ENCODE measurements at places on chromosomes 11 and 22.

DNA sequence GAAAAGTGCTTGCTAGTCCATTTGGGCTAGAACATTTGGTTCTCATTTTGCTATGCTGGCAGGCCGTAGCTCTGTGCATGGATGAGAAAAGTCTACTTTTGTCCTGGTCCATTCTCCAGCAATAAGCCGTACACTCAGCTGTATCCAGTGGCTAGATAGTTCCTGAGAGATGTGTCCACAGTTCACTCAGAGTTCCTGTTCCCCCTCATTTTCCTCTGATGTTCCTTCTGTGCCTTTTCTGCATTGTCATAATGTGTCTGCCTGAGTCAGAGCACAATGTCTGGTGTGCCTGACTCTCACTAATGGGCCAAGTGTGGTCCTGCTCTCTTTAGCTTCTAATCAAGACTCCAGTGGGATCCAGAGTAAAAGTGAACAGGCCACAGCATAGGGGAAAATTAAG lies 215.7 kb upstream of the CTSC start:
- no peak for DNase-seq

- no peak for DNase-seq
These were observed 4.5 kb upstream of the KCNE3 start for GRCh38 chr11:74471668-74472429.

DNA sequence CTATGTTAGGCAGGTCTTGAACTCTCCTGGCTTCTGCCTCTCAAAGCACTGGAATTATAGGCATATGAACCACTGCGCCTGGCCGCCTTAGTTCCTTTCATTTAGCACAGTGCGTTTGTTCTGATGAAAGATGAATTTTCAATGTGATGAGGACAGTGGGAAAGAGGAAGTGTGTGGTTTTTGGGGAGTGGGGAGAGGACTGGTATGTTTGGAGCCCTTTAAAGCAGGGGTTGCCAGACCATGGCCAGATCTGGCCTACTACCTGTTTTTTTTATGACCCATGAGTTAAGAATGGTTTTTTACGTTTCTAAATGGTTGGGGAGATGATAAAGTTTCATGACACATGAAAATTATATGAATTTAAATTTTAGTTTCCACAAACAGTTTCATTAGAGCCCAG lies 12.5 kb downstream of the ATXN10 start:
- DNase-seq, result no peak

DNA sequence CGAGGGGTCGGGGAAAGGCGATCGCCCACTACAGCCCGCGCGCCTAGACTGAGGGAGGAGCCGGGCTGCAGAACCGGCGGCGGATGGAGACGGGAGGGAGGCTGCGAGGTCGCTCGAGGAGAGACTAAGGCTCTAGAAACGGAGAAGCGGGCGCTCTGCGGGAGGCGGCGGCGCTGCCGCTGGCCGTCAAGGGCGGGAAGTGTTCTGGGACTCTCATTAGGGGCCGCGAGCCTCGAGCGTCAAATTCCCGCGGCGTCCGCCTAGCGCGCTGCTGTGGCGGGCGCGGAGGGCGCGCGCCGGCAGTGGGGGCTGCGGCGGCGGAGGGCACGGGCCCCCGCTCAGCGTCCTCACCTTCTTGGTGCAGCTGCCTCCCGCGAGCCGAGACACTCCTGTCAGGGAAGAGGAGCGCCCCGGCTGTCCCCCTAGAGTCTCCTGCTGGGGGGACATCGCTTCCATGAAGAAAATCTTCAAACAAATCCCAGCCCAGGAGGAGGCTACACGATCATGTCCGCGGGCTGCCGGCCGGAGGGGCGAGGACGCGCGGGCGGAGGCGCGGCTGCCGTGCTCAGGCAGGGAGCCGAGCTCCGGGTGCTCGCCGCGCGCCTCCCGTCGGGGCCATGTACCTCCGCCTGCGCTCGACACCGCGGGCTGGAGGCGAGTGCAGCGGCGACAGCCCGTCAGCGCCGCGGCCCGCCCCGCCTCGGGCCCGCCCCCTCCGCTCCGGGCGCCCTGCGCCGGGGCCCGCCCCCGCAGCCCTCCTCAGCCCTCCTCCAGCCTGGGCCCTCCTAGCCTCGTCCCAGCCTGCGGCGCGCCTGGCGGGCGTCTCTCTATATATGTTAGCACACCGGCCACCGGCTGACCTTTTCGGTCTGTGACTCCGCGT lies at the start of gene ARHGAP20:
TSS of gene ARHGAP20 (minus strand) at position 662 of the 883 bp plus-strand sequence. CDS start at position 456, 206 bp downstream.
- peak; percentile 17 for DNase-seq

DNA sequence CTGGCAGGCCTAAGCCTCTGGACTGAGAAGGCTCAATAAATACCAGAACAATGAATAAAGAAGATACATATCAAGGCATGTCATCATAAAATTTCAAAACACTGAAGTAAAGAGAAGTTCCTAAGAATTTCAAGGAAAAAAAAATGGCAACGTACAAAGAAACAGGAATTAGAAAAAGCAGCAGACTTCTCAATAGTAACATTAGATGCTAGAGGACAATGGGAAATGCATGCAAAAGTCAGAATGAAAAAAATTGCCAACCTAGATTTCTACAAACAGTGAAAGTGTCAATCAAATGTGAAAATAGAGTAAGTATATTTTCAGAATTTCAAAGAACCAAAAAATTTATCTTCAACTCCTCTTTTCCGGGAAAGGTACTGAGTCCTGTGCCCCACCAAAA lies 125.0 kb downstream of the KCNC1 start:
- DNase-seq, result no peak

DNA sequence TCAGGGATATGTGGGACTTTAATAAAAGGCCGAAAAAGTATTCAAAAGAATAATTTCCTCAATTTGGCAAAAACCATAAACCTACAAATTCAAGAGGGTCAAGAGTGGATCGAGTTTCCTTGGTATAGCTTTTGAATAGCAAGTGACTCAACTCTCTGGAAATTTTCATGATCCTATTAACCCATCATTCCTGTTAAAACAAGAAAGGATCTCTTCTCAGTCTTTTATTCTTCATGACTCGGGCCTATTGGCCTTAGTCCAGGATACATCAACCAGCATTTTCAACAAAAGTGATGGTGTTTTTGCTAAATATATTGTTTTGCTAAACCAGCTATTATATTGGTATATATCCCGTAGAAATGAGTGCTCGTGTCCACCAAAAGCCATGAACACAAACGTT lies 110.3 kb downstream of the ATXN10 start:
- DNase-seq, result no peak

DNA sequence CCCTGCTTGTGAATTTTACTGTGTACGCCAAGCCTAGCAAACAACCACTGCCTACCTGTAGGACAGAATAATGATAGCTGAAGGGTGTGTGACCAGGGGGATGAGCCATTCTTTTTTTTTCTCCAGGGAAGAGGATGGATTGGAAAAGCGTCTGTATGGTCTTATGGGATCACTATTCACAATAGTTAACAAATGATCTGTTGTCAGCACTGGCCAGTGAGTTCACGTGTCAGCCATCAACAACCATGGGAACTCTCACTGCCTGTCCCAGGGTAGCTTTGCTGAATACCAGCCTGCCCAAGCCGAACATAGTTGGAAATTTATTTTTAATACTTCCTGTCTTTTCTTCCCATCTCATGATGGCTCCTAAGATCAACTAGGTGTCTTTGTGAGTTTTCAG lies 170.2 kb downstream of the ST3GAL4 start:
- DNase-seq, result no peak

- DNase-seq, result no peak
These were observed 168.1 kb downstream of the BARX2 start for GRCh38 chr11:129543515-129544290.

DNA sequence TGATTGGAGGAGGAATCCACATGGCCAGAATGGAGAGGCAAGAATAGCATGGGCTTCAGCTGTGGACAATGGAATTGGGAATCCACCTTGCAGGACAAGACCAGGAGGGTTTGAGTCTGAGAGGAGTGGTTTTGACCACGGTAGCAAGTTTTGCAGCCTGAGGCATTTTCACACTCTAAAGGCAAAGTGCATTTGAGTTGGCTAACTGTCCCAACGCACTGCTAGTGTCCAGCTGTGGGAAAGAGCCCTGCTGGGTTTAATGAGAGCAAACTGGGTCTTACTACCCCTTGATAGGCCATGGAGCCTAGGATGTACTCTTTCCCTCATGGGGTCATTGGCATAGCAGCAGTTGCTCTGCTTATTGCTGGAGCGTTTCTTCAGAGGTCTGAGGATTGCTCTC lies at the start of gene OR5B2:
TSS of gene OR5B2 (minus strand) at position 101 of the 400 bp plus-strand sequence. CDS start 4,860 bp downstream, outside the sequence.
- no peak for DNase-seq

DNA sequence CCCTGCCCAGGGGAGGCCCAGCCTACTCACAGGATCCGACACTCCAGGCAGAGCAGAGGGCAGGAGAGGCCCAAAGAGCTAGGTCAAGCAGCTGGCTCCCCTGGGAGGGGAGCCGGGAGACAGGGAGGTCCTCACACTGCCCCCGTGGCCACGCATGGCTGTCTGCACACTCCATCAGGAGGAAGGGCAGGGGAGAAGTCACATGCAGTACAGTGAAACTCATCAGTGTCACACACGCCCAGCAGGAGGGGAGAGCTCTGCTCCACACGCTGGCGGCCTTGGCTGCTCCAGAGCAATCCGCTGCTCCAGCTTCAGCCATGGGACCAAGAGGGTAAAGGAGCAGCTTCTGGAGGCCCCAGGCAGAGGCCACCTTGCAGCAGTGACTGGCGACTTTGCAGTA lies 14.3 kb downstream of the TCIRG1 start:
- no peak for DNase-seq

DNA sequence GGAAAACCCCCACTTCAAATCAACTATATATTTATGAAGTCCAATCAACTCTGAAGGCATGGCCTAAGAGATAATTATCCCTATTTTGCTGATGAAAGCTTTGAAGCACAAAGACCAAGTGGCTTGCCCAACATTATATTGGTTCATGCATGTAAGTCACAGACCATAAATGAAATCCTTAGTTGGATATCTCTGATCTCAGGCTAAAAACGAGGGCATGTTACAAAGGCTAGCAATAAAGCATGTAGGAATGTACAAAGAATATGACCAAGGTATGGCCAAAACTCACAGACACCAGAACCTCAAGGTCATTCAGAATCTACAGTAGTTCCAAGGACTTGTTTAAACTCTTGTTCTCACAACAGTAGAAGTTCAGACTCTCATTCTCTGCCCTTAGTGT lies 100.2 kb upstream of the SESN3 start:
- DNase-seq, result no peak

DNA sequence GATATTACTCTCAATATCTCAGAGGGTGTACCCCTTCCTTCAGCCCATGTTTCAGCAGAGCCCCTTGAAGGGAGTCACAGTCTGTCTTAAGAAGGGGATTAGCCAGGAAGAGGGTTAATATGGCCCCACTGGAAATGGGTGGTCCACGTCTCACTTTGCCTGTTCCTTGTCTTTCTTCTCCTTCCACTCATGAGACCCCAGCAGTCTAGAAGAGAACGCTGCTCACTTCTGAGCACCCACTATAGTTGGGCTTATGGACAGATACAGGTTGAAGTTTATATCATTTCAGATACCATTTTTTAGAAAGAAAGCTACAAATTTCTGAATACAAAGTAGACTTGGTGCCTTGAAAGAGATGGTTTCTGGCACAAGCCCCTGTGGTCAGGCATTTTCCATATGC lies 139.3 kb upstream of the API5 start:
- no peak for DNase-seq

GRCh38 chr11:94077552-94078293 lies 50.9 kb upstream of the PANX1 start:
- no peak for DNase-seq

DNA sequence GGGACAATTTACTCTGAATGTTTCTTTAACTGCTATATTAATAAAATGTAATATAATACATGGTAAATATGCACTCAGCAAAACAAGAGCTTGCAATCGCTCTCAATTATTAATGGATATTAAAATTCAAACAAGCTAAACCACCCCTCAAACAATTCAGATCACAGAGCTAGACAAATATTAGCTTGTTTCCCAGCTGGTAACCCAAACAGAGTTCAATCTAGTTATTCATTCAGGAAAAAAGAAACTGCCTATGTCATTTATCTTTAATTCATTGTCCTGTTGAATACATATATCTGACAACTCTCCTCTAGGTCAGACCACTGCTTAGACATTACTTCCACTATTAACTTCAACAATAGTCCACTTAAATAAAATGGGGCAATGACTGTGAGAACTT lies 78.7 kb downstream of the SERGEF start:
- DNase-seq, result no peak

DNA sequence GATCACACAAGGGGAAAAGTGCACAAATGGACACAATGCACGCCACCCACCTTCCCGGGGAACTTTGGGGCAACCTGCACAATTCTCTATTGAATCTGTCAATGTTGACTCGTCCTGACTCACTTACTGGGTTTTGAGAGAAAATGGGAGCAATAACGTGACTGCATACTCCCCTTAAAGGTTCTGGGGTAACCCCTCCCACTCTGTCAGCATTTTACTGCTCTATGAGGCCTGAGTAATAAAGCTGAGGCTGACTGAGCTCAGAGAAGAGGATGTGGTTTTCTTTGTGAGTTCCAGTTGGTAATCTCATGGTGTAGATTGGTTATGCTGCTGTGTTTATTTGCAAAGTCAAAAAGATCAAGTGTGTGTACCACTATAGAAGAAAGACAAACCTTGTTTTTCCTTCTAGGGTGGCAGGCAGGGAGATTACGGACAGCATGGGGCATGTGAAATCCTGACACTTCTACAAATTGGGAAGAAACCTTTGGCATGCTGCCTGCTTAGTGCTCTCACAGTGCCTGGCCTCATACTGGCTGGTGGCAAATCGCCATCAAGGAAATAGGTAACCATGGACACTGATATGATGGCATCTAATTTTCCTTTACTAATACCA lies 16.1 kb upstream of the APOA1 start:
- DNase-seq, result peak; percentile 17

GRCh38 chr22:49678842-49679170 lies 148.9 kb downstream of the BRD1 start:
- no peak for DNase-seq

- no peak for DNase-seq
These were observed 558 bp downstream of the TSPAN4 start for GRCh38 chr11:843086-843734.

- DNase-seq, result no peak
These were observed 33.1 kb downstream of the TRIM66 start for GRCh38 chr11:8649361-8649760.

DNA sequence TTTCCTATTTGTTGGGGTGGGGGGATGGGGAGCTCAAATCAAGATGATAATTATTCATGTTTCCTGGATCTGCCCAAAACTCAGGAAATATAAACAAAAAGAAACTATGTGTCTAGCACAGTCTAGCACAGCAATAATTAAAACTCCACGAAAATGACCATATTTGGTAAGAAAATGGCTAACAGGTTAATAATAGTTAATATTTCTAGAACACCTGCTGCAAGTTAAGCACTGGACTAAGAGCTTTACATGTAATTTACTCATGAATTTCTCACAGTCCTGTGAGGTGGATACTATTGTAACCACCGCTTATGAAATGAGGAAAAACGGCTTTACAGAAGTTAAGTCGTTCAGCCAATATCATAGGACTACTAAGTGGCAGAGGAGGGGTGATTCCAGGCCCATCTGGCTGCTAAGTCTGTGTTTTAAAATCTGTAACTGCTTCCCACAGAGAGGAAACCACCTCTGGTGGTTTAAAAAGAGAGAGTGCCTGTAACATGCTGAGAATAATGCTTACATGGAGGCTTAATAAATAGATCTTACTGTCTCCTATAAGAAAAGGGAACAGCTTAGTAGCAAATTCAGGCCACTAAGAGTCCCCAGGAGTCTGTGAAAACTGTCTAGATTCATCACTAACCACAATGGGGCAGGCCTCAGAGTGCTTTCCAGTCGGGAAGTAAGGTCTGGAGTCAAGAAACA lies 11.0 kb upstream of the AMOTL1 start:
- DNase-seq, result no peak

- no peak for DNase-seq
These were observed 1.6 kb upstream of the TRIM5 start for GRCh38 chr11:5686426-5686825.

- DNase-seq, result no peak
These were observed 131.7 kb downstream of the KIF18A start for GRCh38 chr11:27976262-27976661.

- DNase-seq, result no peak
These were observed 48.5 kb upstream of the PRDM11 start for GRCh38 chr11:45097721-45098493.

Data from stimulated activated CD4-positive, alpha-beta T cell treated with anti-CD3 and anti-CD28 coated beads, Interleukin-15, amount 100 ng/mL, for 1 hour (primary cell).